Astrocyte of the spinal cord (primary cell): ENCODE measurements at places on chromosomes 16 and 17.

- no peak for DNase-seq
Observed at GRCh38 chr16:50737420-50737959, 4.4 kb upstream of the CYLD start.

DNA sequence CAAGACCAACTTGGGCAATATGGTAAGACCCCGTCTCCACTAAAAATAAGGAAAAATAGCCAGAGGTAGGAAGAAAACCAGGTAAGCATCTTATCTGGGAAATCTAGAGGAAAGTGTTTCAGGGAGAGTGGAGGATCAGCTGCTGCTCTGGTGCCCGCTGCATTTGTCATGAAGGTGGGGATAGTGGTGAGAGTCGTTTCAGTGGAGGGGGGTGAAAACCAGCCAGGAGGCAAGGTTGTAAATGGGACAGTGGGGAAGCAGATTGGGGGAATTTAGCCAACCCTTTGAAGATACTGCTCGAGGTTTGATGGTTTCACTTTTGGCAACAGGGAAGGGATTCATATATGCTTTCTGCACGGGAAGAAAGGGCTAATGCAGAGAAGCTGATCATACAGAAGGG, 8.8 kb downstream of the DCTPP1 start:
- no peak for DNase-seq

DNA sequence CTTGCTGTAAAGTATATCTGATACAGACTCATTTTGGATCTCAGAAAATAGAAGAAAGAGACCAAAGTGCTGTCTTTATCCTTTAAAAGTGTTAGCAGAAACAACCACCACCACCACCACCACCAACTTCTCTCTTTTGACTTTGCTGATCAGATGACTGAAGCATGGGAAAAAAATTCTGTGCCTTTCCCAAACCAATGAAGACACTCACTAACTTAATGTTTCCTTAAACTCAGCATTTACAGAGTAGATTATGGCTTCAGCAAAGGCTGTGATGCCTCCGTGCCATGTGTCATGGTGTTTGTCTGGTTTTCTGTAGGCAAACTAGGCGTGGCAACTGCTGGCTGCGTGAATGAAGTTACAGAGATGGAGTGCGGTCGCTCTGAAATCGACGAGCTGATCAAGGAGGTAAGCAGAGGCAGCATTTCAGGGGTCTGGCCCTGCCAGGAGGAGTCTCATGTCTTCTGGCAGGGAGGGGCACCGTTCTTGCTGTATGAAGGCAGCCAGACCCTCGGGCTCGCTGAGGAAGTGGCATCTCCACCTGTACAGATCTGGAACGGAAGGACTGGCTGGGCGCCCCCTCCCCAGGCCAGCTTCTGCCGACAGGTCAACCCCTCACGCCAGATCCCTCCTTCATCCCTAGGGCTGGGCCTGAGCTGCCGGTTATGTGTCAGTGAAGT, 12.4 kb downstream of the IRF8 start:
- no peak for DNase-seq

GRCh38 chr16:70269471-70269870, 17.7 kb upstream of the EXOSC6 start:
- no peak for DNase-seq

DNA sequence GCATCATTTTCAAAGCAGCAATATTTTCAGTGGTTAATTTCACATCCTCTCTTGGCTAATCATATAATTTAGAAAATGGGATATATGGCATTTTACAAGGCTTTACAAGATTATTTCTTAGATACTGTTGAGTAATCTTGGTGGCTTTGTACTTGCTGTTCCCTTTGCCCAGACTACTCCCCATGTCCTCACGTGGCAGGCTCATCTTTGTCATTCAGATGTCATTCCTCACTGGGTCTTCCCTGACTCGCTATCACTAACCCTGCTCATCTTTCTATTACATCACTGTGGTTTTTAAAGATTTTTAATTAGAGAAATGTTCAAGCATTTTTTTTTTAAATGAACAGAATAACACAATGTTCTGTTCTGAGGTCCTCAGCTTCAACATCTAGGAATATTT, 240.0 kb upstream of the IRX5 start:
- no peak for DNase-seq

DNA sequence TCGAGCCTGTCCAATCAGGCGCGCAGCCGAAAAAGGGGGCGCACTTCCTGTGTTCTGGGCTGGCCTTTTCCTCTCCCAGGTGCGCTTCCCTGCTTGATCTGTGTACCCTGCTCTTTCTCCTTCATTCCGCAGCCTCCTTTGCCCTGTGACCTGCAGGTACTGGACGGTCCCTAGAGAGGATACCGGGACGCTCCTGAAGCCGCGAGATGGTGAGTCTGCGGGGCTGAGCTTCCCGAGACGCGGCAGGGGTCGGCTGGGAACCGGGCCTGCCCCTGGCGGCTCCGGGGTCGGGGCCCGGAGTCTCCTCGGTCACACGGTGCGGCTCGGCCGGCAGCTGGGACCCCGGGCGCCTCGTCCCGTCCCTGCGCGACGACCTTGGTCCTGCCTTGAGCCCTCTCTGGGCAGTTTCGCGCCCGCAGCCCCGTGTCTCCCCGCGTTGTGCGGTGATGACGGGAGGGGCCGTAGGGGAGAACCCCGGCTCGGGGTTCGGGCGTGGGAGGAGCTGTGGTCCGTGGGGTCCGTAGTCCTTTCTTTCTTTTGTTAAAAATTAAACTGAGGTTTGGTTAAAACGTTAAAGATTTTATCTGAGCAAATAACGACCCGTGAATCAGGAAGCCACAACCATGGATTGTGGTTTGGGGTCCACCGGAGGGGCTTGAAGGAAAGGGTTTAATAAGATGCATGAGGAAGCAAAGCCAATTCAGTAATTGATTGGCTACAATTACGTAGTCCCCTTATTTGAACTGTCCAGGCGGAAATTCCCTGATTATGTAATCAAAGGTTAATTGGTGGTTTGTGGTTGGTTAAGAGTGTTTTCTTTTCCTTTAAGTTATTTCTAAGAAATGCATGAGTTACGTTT, 172.8 kb upstream of the ZNF267 start:
- peak; percentile 28 for DNase-seq

DNA sequence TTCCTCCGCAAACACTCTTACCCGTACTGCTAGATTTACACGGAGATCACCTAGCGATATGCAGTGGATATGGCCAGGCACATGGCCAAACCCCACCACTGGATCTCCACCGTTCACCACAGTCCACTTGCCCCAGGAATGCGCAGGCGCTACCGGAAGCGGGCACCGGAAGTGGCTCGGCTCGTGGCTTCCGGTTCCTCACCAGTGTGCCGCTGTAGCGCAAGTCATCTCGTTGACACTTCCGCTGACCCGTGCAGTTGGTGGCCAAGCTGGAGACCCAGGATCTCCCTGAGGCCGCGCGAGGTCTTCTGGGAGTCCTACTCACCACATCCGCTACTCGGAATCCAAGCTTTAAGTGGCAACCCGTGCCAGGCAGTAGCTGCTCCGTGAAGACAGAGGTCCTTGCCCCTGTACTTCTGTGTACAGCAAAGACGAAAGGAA, 11.5 kb downstream of the ZNF597 start:
- DNase-seq = peak; percentile 23

- DNase-seq = no peak
Observed at GRCh38 chr17:47945080-47945479, 3.7 kb downstream of the PNPO start.

DNA sequence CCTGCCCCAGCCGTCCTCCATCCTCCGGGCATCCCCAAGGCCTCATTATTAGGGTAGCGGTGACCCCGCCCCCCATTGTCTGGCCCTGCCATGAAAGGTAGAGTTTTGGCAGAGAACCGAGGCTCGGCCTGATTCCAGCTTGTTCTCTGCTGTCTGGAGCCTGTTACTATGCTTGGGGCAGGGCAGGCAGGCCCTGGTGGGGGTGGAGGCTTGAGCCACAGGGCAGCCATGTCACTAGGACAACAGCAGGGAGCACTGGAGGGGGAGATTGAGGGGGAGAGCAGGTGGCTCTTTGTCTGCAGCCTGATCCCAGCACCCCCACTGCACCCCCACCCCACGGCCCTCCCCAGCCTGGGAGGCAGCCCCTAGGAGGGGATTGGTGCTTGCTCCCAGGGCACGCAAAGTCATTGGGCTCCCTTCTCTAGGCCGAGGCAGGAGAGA, 15.4 kb downstream of the RHBDL3 start:
- DNase-seq = no peak

GRCh38 chr17:50129728-50130558, at the start of gene SAMD14:
SAMD14 (minus strand) TSS chr17:50130160; CDS start chr17:50124959, 5,201 bp downstream.
- DNase-seq = peak; percentile 26

- peak; percentile 98 for DNase-seq
Observed at GRCh38 chr16:80938004-80938878, 68.4 kb downstream of the CMC2 start.

GRCh38 chr17:44076716-44077594, 6.4 kb downstream of the G6PC3 start:
- no peak for DNase-seq

DNA sequence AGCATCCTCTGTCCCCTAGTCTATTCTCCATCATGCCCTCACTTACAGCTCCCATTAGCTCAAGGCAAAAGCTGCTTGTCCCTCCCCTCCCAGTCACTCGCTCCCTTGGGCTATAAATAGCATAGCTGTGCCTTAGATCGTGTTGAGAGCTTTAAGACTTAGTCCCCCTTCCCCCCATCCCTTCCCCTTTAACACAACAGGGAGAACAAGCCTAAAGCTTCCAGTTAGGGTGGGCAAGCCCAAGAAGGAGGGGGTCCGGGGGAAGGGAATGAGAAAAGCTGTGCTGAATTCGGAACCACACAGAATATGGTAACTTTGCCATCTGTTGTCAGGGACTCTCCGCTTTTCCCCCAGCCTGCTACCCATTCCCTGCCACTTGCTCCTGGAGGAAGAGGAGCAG, 4.9 kb upstream of the HIGD1B start:
- DNase-seq = no peak

DNA sequence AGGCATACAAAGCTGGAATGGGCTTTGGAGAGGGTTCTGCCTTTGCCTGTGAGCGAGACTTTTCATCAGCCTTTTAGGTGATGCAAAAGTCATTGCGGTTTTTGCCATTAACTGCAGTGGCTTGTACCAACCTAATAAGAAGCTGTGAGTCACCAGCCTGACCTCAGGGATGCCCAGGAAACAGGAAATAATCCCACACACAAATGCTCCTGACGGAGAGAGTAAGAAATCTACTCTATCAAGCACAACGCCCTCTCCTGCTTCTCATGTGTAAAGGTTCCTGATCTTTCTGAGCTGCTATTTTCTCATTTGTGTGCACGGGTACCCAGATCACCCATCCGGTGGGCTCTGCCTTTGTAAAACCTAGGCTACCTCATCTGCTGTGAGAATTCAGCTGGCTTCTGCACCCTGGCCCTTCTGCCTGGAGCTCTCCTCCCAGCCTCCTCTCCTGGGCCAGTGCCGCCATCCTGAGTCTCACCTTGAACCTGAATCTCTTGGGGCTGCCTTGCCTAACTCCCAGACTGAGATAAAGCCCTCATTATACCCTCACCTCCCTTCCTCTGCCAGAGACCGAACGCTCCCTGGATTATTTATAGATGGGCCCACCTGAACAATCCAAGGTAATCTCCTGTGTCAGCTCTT, 299.7 kb downstream of the C16orf95 start:
- DNase-seq = peak; percentile 91

DNA sequence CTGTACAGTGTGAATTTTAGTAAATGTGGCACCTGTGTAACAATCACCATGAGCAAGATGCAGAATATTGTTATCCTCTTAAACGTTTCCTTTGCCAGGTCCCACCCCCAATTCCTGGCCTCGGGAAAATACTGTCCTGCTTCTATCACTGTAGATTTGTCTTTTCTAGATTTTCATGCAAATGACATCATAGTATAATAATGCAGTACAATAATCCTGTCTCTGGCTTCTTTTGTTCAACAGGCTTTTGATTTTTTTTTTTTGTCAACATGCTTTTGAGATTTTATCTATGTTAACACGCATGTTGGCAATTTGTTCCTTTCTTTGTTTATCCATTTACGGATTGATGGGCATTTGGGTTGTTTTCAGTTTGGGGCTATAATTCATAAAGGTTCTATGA, 20.4 kb upstream of the HEATR3 start:
- no peak for DNase-seq
